ENCODE measurements at places on chromosomes 3 and 15. TPM values are rescaled to one million over a fixed set of nuclear protein-coding genes. Genes with fewer than 3 reads are reported as not detected.

The ZNF501 gene
- 5.4 TPM for total RNA-seq

The SLC51B gene
- total RNA-seq: not detected

The FBXL22 gene
- 0.64 TPM for total RNA-seq

The SNURF gene
- 5.8 TPM for total RNA-seq

The ZIC1 gene
- not detected for total RNA-seq

GRCh38 chr15:33766389-33766788, 201.9 kb upstream of the CHRM5 start:
- DNase-seq: no peak

- no peak for DNase-seq
These were observed 60.4 kb upstream of the CA12 start for GRCh38 chr15:63442080-63442479.

DNA sequence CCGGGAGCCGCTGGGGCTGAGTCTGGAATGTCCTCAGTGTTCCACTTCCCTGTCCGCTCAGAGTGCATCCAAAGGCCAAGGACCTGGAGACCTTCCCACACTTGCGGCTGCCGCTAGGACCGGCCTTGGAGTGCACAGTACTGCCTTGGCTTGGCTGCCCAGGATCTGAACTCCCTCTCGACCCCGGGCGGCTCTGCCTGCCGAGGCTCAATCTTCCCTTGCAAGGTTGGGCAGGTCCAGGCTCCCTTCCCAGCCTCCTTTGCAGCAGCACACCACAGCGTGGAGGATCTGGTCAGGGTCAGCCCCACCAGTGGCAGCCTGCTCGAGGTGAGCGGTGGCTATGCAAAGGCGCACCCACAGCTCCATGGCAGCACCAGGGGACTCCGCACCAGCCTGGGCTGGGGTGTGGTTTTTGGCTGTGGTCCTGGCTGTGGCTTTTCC, 69.2 kb downstream of the PLXNA1 start:
- DNase-seq: no peak

DNA sequence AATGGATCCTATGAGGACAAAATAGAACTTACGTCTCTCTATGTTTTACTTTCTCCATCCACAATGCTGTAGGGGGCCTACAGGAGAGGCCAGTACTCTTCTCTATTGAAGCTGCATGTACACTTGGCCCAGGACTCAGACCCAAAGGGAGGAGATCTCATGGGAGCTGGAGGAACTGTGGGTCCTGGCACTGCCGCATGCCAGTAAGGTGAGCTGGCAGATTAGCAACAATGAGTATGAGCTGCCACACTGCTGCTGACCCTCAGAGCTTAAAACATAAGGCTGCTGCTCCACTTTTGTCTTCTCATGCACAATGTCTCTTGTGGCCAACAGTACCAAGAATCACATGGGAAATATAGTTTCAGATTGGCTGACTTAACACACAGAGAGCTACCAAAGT, 57.8 kb upstream of the TBC1D5 start:
- DNase-seq: no peak

- DNase-seq: no peak
These were observed 460.8 kb upstream of the CFAP20DC start for GRCh38 chr3:59510576-59510975.
